ENCODE measurements at places on chromosomes 4 and X. TPM values are rescaled to one million over a fixed set of nuclear protein-coding genes. Genes with fewer than 3 reads are reported as not detected.

DNA sequence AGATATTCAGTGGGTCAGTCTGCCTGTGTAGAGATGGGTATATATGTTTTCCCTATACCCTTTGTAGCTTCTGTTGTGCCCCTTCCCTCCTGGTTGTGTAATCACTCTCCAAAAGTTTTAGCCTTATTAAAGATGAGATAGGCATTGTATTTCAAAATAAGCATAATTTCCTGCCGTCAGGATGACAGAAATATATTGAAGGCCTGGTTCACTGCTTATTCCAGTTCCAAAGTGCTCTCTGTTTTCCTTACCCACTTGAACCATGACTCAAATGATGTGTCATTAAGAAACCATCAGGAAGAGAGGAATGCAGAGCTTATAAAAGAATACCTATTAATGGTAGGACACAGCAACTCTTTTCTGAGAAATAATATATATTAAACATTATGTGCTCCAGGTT is 178.5 kb downstream of the GABRB1 start:
- no peak for DNase-seq

STK26 gene
- total RNA-seq = 0.51 TPM

PASD1 gene
- total RNA-seq = not detected

GRCh38 chr4:158411269-158411668 is 110.4 kb upstream of the RXFP1 start:
- DNase-seq = no peak

DNA sequence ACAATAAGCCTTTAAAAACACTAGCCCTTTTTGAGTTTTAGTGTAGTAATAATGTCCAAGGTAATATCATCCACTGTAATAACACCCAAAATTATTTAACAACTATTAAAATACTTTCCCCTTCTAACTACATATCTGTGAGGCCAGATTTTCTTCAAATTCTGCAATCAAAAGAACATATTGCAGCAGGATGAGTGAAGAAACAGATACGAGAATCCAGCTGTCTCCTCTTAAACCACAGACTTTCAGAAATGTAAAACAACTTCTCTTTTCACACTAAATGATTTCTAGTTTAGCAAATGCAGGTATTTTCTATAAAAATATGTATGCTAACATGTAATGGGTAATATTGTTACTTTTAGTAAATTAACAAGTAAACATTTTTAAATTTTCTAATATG is 148.9 kb downstream of the PRDM5 start:
- DNase-seq = no peak

- no peak for DNase-seq
Observed at GRCh38 chr4:185902654-185903053, 90.7 kb upstream of the SORBS2 start.

ZFP92 gene
- total RNA-seq = 0.65 TPM

GRCh38 chr4:27358269-27358668 is 497.6 kb downstream of the STIM2 start:
- no peak for DNase-seq

- DNase-seq = no peak
Observed at GRCh38 chrX:119685225-119686066, 7.5 kb downstream of the SEPTIN6 start.

DNA sequence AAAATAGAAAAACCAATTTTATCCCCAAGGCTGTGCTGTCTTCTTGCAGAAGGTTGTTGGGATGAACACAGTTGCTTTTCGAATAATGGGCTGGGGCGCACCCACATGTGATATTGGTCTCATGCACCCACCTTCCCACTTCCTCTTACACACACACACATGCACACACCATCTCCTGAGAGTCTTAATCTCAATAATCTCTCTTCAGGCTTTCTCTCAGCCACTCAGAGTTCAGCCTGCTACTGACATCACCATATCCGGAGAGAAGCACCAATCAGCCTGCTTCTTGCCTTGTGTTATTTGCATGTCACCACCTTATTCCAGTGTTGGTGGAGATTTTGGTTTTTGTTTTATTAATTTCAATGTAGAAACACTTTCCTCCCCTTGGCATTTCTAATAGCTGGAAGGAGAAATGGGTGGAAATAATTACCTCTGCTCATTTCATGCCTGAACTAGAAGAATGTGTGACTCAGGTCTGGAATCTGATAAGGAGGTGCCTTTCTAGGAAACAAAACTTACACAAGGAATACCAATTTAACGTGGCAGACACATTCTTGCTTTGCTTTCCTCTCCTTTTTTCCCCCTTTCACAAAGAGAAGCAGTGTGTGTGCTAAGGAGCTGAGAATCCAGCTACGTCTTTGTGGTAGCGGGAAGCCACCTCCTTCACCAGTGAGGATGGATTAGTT is 400.2 kb downstream of the MID1IP1 start:
- DNase-seq = no peak

ZNF711 gene
- 0.40 TPM for total RNA-seq

DNA sequence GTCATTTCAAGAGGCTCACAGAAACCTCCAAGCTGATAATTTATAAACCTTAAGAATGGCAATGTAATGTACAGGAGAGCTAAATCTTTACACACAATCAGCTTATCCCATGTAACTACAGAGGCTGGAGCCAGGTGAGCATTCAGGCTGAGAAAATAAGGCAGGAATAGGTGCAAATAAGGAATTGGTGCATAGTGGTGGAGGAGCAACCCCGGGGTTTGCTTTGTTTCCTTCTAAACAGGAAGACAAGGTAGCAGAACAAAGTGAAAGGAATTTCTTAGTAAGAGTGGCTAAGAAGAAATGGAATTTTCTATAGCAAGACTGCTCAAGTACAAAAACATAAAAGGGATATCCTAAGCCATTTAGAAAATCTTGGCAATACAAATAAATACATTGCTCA is 82.4 kb downstream of the NR3C2 start:
- no peak for DNase-seq

DNA sequence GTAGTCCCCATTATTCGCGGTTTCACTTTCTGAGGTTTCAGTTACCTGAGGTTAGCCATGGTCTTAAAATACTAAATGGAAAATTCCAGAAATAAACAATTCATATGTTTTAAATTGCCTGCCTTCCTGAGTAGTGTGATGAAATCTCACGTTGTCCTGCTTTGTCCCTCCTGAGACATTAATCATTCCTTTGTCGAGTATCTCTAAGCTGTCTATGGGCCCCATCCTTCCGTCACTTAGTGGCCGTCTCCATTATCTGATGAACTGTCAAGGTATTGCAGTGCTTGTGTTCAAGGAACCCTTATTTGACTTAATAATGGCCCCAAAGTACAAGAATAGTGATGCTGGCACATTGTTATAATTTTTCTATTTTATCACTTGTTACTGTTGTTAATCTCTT is 94.8 kb downstream of the ADGRL3 start:
- no peak for DNase-seq

GRCh38 chr4:32985256-32985655 is 2265.1 kb downstream of the PCDH7 start:
- DNase-seq = no peak

- DNase-seq = no peak
Observed at GRCh38 chrX:87337267-87337666, 180.3 kb upstream of the KLHL4 start.

DNA sequence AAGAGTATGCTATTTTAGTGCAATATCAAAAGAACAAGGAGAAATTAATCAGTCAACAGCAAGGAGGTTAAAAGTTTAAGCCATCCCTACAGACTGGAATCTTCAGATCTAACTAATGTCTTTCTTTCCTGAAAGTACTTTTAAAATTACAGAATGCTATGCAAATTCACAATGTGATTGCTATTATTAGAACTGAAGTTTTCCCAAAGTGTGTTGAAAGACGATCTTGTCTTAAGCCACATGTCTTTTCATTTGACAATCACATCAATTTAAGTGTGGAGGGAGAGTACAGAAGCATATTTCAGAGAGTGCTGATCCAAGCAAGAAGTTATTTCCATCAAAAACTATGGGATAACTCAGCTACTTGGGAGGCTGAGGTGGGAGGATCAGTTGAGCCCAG is 64.7 kb upstream of the TNIP3 start:
- no peak for DNase-seq

ANXA5 gene
- total RNA-seq = 105 TPM

- no peak for DNase-seq
Observed at GRCh38 chr4:69038582-69038981, 57.7 kb upstream of the UGT2B7 start.

GRCh38 chrX:97290199-97290598 is 406.5 kb downstream of the RPA4 start:
- no peak for DNase-seq

DNA sequence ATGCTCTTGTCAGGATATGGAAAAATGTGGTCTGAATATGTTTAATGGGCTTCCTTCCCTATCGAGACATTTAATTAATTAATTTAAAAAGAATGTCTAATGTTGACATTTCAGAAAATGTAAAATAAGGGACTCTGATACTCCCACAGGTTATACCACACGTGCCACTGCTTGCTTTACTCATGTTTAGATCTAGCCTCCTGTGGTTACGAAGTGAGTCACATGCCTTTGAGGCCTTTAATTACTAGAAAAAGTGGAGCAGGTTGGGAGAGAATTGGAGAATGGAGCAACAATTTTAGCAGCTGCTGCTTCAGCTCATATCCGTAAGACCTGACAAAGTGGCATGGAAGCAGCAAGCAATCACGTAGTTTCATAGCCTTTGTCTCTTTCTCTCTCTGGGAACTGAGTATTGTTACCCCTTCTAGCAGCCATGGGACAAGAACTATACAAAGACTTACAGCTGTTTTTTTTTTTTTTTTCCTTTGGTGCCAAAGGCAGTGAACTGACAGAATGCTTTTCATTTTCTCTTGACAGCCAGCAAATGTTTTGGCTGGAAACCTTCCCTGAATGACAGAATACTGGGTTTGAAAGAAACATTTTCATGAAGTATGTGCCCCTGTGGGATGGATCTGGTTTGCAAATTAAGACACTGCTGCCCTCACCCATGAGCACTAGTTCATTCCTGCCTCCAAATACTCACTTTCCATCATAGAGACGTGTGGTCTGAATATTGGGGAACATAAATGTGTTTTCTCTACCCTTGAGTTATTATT is 355.1 kb upstream of the PABPC5 start:
- no peak for DNase-seq

DNA sequence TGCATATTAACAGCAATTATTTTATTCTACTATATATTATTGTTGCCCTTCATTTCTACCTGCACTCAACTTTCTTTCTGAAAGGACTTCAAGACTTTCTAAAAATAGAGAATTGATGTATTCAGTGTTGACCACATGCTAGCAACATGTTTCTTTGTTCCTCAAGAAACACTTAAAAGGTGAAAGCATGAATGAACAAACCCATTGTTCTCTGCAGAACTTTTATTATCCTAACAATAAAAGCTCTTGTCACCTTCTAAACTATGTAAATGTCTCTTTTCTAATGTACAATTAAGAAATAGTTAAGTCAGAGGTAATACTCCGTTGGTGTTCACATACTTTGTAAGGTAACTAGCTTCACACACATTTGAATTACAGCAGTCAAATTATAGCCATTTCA is 638.7 kb downstream of the FSTL5 start:
- no peak for DNase-seq

DNA sequence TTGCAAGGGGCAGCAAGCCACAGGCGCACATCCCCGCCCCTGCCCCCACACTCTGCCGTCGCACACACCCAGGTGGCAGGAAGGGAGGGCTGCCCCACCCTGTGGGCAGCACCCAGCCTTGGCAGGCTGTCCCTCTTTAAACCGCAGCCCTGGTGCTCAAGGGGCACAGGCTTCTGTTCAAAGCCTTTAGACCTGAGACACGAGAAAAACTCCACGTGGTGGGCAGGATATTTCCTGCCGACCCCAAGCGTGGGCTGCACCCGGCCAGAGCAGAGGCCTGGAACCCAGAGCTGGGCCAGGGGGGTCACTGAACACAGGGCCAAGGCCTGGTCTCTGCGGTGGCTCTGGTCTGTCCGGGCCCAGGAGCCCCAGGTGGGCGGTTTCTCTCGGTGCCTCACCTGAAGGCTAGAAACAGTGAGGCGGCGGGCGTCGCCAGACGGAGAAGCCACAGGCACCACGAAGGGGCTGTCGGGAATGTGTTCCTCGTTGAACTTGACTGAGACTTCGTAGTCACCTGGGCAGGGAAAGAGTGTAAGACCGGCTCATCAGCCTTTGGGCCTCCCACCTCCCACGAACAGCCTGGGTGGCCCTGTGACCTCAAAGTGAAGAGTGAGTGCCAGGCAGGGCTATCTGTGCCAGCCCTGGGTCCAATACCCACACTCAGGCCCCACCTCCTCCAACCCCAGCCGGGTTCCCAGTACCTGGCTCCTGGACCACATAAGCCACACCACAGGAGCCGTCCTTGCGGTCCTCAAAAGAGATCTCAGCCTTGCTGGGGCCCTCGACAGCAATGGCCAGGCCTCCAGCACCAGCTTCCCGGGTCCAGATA is 23.0 kb downstream of the FLNA start:
- peak; percentile 30 for DNase-seq

LINC00632 gene
- total RNA-seq = 158 TPM

- DNase-seq = no peak
Observed at GRCh38 chrX:155326610-155327009, 7.8 kb downstream of the CLIC2 start.

GLA gene
- total RNA-seq = 9.1 TPM

LAMTOR3 gene
- 31.4 TPM for total RNA-seq

ANKRD17 gene
- 46.0 TPM for total RNA-seq

- DNase-seq = peak; percentile 51
Observed at GRCh38 chr4:170853422-170854021, 763.8 kb upstream of the AADAT start.

DNA sequence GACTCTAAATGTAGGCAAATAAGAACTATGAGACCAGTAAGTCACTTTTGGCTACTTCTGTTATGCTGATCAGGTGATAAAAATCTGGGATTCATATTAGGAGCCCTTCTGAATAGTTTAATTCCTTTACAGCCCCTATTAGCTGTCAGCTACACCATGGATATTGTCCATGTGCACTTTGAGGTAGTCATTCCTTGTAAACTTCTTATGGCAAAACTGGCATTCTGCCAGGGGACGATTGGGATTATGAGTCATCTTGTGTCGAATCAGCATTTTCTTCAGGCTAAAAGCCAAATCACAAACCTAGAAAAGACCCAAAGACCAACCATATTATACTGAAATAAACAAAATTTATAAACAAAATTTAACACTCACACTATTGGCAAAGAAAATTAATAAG is 227.6 kb downstream of the PRDM5 start:
- no peak for DNase-seq

DDX53 gene
- total RNA-seq = not detected

CXorf65 gene
- total RNA-seq = not detected

DNA sequence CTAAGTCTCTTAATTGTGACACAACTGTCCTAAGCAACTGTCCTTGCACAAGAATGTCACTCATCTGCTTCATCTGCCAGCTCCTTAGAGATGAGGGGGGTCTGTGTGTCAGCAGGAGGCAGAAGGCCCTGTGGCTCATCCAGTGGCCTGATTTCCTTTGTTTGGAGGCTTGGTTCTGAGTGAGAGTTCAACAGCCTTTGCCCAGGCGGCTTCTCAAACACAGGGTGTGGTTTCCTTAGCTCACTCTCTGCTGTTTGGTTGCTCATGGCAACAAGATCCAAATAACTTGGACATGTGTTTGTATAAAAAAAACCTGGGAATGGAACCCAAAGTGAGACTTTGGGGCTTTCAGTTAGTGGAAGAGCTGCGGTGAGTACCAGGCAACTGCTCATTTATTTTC is 46.6 kb downstream of the MAP7D3 start:
- no peak for DNase-seq

- no peak for DNase-seq
Observed at GRCh38 chrX:150438165-150438564, 75.0 kb downstream of the MAMLD1 start.

CSAG2 gene
- total RNA-seq = not detected

- no peak for DNase-seq
Observed at GRCh38 chr4:6633091-6633906, 7.2 kb upstream of the MRFAP1 start.

GRCh38 chr4:185800266-185800945 is 11.6 kb downstream of the SORBS2 start:
- DNase-seq = peak; percentile 44

- DNase-seq = no peak
Observed at GRCh38 chr4:54840992-54841768, 183.4 kb downstream of the KIT start.

ADH6 gene
- not detected for total RNA-seq

Measured in Right ventricle myocardium superior (tissue), 1 donor.